Epithelial cell of prostate (primary cell): ENCODE measurements at places on chromosomes 7 and 10.

- no peak for DNase-seq
Observed at GRCh38 chr7:32536016-32536415, 40.7 kb downstream of the AVL9 start.

GRCh38 chr7:158973440-158973839 lies 117.1 kb downstream of the DYNC2I1 start:
- no peak for DNase-seq

- no peak for DNase-seq
Observed at GRCh38 chr10:115026056-115026745, 67.0 kb upstream of the ATRNL1 start.

GRCh38 chr10:117936141-117936540 lies 110.6 kb downstream of the RAB11FIP2 start:
- DNase-seq, result no peak

- no peak for DNase-seq
Observed at GRCh38 chr10:43078986-43079273, 2.1 kb downstream of the RET start.

DNA sequence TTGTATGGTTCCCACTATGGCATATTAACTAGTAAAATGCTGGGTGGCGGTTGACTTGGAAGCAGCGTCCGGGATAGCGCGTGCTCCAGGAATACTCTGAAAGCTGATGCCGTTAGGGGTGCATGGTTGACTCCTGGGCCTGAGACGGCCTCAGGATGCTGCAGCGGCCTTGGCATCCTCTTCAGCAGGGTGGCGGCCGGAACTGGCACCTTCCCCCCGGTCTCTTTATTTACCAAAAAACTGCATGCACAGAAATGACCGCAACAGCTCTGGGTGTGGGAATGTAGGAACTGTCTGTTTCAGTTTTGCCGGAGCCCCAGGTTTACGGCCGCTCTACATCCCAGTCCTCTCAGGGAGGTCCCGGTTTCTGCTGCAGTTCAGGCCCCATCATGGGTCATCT lies 28.8 kb downstream of the PFKP start:
- DNase-seq, result no peak

DNA sequence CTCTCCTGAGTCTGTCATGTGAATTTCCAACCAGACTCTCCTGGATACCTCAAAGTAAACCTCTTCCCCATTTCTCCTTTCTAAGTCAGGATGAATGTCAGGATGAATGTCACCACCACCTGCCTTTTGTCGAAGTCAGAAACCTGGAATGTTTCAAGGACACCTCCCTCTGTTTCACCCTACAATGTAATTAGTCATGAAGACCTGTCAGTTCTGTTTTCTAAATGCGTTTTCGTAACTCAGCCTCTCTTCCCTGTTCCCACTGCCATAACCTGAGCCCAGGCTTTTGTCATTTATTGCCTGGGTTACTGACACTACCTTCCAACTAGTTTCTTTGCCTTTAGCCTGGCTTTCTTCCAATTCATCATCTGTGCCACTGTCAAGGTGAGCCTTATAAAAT lies 5.5 kb upstream of the STN1 start:
- no peak for DNase-seq

- no peak for DNase-seq
Observed at GRCh38 chr10:120942806-120943413, 91.7 kb downstream of the WDR11 start.

DNA sequence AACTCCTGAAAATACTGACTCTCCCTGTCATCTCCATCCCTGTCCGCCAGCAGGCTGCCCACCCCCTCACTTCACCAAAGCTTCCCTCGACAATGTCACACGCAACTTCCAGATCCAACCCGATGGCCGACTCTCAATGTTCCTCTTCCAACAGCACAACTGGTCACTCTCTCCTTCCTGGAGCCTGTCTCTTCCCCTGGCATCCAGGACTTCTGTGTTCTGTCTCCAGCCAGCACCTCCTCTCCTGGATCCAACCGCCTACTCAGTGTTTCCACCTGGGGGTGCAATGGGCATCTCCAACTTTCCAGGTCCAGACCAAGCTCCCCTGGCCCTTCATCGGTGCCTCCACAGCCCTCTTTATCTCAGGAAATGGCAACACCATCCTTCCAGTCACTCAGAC lies 8.6 kb downstream of the CPA5 start:
- no peak for DNase-seq

DNA sequence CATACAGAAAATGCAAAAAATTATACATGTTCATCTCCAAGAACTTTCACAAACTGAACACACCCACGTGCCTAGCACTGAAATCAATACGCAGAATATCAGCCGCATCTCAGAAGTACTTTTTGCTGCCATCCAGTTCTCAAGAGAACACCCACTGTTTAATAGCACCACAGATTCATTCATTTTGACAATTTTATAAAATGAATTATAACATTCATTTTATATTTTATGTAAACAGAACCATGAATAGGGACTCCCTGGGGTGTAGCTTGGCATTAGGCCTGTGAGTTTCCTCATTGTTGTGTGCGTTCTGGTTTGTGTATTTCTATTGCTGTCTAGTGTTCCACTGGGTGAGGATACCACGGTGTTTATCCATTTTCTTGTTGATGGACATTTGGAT lies 77.3 kb upstream of the PIP4K2A start:
- DNase-seq, result no peak

DNA sequence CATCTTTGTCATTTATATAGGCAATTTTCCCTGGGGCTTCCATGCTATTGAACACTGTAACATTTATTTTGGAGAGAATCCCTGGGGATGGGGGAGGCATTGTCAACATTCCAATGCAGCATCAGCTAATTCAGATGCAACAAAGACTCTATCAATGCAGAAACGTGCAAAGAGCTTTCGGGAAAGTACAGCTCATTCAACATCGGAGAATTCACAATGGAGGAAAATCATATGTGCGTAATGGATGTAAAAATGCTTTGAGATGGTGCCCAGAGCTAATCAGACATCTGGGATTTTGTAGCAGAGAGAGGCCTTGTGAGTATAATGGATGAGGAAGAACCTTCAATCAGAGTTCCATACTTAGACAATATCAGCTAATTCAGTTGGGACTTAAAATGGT lies 28.3 kb upstream of the FIS1 start:
- no peak for DNase-seq

DNA sequence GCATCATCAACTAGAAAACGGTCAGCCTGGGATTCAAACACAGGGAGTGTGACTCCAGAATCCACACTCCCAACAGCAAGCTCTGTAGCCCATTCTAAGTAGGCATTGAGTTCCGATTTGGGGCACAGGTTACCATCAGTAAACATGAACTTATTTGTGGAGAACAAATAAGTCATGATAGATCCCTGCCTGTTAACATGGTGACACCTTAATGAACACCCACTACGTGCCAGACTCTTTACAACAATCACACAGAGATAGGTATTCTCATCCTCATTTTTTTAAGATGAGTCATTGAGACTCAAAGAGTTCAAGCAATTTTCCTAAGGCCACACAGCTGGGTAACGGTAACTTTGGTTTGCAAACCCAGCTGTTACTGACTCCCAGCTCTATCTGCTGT lies 91.5 kb downstream of the LYZL2 start:
- DNase-seq, result no peak

- no peak for DNase-seq
Observed at GRCh38 chr7:94441138-94441537, 46.4 kb downstream of the COL1A2 start.

- DNase-seq, result no peak
Observed at GRCh38 chr7:49771427-49772176, 1.8 kb upstream of the VWC2 start.

DNA sequence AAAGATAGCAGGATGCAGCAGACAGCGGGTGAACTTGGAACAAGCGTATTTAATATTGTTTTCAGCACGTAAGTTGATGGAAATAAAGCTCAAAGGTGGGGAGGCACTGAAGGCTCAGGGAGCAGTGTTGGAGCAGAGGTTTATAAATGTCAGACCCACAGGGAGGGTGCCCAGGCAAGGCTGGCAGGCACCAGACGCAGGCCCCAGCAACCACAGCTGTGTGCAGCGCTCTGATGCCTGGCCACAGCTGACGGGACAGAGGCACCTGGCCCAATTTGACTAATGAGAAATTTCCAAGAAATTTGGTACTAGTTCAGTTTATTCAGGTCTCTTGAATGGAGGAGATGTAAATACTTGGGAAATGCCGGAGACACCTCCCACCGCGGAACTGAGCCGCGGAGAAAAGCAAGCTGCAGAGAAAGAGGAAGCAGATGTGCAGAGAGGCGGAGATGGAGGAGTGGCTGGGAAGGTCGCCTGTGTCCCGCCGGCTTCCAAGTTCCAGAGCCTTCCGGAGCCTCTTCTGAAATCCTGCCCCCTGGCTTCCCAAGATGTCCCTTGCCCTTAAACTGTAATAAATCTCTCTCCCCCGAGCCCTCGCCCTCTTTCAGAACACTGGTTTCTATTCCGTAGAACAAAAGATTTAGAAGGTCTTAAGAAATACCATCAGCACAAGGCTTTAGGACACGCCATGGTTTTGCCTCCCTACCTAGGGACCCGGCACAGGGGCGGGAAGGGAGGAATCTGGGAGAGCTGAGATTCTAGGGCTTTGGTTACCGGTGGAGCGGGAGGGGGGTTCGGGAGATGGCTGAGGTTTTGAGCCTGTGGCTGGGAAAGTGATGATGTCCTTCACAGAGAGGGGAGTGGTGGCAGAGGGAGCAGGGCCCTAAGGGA lies 38.4 kb upstream of the PLXNA4 start:
- no peak for DNase-seq

DNA sequence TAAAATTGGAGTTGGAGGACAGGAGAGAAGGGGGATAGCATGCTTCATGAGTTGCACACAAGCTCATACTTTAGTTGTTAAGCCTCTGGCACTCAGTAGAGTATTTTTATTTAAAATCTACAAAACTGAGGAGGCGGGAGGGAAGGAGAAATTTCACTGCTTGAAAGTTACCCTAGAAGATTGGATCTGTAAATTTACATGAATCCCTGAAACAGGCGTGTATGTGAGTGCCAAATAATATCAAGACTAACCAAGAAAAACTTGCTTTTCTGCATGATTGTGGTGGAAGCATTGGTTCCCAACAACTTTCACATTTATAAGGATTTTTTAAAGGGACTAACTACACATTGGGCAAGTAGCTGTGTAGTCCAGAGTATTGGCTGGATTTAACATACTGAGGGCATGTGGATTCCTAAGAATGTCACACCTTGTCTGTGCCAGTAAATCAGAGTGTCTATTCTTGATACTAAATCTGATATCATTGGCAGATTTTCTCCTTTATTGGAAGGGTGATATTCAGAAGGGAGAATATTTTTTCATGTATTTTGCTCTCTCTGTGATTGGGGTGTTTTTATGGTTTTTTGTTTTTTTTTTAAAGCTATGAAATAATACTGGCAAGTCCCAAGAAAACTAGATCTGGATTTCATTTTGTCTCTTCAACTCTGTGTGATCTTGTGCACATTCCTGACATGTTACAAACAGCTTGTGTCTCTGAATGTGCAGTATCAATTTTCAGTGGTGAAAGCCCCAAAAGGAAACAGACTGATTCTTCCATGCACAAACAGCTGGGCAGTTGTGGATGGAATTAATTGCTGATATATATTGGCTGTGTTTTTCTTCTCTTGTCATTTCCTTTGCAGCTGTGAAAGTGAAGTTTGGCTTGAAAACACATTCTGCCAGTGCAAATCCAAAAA lies 67.2 kb downstream of the ADD3 start:
- no peak for DNase-seq

GRCh38 chr7:29337546-29338116 lies 143.1 kb downstream of the CHN2 start:
- DNase-seq, result no peak

DNA sequence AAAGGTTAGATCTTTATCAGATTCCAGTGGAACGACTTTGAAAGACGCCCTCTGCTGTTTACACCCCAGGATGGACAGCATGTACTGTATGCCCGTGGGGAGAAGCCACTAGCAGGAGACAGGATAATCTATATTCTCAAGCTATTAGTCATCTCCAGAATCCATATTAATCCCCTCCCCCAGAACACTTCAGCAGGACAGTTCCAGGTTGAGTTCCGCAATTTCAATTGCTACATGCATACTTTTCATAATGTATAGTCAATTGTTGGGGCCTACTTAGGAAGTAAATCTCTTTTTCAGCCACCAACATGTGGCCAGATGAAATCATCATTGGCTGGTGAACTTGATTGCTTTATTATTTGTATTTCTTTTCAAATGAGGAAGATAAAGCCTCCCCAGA lies 313.1 kb upstream of the SMIM30 start:
- DNase-seq, result no peak

GRCh38 chr7:81007051-81007450 lies 88.2 kb upstream of the SEMA3C start:
- no peak for DNase-seq

DNA sequence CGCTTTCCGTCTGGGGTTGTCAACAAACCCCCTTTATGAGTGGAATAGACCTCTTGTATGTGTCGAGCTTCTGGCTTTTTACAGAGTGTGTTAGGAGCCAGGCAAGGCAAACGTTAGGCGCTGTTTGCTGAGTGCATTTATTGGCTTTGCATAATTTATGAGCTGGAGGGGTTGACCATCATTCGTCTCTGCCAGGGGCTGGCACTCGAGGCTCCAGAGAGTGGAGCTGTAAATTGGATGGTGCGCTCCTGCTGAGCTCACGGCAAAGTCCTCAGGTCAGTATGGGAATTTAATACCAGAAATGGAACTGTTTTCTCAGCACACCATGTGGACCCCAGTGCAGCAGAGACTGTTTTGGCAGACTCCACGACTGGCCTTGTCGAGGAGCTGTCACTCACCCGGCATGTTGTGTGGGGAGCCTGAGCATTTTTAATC lies 699.4 kb upstream of the GALNT17 start:
- no peak for DNase-seq

DNA sequence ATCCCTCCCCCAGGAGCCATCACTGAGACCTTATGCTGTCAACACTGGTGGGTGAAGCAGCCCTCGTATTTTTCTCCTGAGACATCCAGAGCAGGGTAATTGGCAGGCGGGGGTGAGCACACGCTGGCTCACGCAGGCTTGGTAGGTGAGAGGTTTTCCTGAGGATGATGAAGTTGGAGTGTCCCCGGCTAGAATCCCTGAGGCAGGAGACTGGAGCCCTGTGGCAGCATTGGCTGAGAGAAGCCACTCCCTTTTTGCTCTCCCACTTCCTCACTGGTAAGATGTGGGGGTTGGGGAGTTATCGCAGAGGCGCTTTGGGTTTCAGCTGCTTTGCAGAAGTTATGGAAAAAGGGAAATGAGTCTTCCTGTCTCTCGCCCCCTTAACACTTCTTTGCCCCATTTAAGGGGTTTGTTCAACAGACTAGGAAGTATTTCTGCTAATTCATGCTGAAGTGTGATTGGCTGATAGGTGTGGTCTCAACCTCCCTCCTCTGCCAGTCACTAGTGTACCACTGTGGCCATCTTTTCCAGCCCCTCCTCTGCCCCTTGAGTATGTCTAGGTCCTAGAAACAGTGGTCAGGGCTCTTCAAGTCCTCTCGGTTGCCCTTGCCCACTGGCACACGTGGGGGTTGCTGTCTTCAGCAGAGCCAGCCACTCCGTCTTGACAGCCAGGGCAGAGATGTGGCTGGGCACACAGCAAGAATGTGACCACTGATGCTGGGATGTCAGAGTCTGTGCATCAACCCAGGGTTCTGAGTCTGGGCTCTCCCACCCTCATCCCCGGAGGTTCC lies 5.7 kb downstream of the ARPC1B start:
- DNase-seq, result no peak

- no peak for DNase-seq
Observed at GRCh38 chr10:44567471-44567870, 182.6 kb upstream of the CXCL12 start.
